ENCODE measurements at places on chromosomes 3 and 15.

DNA sequence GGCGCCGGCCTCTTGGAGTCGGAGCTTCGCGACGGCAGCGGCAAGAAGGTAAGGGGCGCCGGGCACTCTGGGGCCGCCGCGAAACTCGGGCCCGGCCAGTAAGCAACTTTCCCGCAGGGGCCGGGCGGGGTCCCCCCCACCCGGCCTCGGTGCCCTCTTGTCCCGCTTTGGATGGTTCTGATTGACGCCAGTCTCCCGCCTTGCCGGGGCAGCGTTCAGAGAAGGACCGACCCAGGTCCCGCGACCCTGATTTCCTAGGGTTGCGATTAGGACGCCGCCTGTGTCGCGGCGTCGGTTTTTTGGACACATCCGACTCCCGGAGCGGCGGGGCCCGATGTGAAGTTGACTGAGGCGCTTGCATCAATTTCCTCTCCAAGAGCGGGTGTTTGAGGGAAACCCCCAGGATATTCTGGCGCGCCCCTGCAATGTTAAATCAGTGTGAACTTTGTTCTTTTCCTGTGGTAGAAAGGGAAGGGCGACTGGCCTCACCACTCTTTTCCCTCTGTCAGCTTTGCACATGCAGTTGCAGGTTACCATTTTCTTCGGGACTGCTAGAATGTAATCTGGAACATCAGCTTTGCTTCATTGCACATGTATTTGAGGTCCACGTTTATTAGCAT, 755 bp downstream of the PDE8A start:
- no peak for DNase-seq

DNA sequence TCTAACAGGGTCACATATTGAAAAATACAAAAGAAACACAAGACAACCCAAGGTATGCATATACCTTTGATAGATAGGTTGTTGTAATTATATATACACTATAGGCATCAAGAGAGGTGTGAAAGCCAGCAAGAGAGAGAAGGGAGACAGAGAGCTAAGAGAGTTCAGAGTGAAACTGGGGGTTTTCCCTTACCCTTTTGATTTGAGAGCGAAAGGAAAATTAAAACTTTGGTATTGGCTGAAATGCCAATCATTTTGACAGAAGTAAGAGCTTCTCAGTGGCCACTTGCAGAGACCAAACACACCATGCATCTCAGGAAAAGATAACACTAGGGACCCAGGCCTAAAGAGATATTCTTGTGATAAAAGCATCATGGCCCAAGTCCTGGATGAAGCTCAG, 183.6 kb downstream of the SHOX2 start:
- DNase-seq = no peak

DNA sequence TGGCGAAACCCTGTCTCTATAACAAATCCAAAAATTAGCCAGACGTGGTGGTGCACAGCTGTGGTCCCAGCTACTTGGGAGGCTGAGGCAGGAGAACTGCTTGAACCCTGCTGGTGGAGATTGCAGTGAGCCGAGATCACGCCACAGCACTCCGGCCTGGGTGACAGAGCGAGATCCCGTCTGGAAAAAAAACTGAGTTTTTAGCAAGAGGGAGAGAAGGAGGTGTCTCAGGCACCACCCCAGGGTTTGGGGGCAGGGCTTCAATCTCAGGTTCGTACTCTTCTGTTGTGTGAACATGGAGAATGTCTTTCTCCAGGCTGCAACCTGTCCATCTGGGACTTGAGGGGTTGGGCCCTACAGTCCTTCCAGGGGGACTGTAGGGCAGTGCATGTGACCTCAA, 2.7 kb downstream of the CHRNA3 start:
- DNase-seq = no peak

DNA sequence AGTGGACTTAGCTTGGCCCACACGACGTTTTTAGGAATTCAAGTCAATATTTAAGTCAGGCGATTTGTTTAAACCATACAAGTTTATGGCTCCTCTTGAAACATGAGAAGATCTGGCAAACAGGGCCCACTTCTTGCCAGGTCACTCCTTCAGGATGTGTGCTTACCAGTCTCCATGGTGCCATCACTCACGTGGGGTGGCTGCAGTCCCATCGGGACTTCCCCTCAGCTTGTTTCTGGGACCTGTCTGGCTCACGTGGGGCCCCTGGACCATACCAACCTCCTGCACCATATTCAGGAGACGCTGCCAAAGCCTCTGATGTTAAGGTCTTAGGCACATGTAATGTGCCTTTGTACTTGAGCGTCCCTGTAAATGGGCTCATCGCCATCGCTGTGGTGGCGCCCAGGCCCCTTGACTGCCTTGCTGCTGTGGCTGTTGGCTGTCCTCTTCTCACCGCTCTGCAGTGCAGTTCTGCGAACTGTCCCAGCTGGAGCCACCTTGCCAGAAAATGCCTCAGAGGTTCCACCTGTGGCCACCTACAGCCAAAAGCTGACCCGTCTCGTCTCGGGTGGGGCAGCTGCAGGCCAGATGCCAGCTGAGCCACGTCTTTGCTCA, 8.9 kb downstream of the MCM2 start:
- no peak for DNase-seq

GRCh38 chr3:161096771-161097367, 8.3 kb downstream of the B3GALNT1 start:
- DNase-seq = no peak

DNA sequence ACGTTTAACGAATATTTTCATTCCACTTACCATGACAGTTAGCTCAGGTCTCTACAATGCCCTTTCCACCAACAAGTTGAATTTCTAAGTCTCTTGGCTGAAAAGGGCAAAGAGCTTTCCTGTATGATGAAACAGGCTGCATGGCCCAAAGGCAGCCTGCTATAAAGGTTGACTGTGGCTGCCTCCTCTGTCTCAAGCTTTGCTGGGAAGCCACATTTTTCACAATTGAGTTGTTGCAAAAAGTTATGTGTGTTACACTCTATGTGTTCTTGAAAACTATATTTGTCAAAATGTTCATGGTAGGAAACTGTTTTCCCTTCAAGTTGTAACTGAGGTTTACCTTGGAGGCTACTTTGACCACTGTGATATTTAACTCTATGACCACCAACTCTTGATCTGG, 49.5 kb downstream of the DZIP1L start:
- DNase-seq = no peak

DNA sequence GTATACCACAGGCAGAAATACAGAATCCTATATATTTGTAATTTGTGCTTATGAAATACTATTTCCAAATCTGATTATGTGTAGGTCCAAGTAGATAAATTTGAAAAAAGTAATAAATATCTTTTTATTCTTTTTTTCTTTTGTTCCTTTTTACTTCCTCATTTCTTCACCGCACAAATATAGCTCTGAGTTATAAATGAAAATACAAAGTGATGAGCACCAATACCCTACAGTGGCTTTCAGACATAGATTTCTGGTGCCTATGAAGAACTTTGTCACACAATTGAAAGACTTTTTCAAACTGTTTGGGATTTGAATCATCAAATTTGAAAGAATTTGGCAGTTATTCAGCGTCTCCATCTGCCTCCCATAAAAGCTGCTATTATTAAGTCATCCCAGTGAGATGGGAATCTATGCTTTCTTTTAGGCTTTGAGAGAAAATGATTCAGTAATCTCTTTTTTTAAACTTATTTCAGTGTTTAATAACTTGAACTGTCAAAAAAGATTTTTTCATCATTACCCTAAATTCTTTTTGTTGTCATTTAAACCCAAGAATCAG, 363.6 kb upstream of the GOLIM4 start:
- DNase-seq = peak; percentile 2

GRCh38 chr15:59313641-59314332, 58.9 kb downstream of the MYO1E start:
- DNase-seq = peak; percentile 86

GRCh38 chr15:44222478-44222877, 27.4 kb upstream of the FRMD5 start:
- DNase-seq = no peak

GRCh38 chr3:30752970-30753369, 141.5 kb downstream of the GADL1 start:
- no peak for DNase-seq

DNA sequence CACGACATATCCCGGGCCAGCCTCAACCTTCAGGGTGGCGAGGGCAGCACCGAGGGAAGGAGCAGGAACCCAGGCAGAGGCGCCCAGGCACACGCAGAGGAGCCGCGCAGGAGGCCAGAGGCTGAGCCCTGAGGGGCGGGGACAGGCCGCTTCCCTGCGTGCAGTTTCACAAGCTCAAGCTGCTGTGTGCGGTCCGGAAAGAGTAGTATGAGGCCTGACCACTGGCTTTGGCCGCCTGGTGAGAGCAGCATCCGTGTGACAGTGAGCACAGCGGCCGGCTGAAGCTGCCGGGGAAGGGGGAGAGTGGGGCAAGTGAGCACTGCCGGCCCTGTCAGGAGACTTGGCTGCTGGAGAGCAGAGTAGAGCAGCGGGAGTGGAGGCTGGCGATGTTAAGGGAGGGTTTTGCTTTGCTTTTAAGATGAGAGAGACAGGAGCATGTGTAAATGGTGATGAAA, 8.7 kb downstream of the ZDHHC19 start:
- no peak for DNase-seq

- no peak for DNase-seq
Observed at GRCh38 chr3:79928687-79929408, 161.1 kb upstream of the ROBO1 start.

DNA sequence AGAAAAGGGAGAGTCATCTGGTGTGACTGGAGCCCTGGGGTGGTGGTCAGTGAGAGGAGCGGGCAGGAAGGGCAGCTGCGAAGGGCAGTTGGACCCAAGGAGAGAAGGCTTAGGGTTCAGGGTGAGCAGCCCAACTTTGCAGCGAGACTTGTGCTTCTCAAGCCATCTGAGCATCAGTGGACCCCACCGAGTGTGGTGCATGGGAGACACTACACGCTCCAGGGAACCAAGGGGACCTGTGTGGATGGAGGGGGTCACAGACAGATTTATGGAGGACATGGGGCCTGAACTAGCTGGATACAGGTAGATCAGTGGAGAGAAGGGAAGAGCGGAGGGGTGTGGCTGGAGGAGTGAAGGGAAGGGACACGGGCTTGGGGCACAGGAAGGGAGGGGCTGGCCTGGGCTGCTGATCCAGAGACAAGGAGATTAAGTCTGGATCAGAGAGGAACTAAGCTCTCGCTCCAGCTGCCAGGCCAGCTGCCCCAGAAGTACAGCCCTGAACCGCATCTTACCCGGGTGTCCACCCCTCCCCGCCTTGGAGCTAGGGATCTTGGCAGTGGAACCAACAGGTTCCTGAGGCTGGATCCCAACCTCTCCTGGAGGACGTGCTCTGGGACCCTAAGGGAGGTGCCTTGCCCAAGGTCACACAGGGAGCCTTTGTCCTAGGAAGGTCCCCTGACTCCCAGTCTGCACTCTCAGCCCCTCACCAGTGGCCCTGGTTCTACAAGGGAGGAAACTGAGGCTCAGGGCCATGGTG, 120.5 kb downstream of the CORO2B start:
- DNase-seq = peak; percentile 84

DNA sequence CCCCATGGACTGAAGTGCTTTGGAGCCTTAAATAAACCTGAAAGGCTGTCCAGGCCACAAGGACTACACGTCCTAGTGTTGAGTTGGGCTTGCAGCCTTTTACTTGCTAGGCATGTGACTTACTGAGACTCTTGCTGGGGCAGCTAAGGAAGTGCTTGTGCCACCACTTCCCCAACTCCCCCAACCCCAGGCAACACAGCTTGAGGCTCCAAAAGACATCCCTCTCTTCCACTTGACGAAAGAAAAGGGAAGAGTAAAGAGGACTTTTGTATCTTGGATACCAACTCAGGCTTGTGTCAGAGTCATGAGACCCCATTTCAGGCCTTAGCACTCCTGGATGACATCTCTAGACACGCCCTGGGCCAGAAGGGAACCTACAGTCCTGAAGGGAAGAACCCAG, 109.8 kb downstream of the XRN1 start:
- DNase-seq = peak; percentile 8

DNA sequence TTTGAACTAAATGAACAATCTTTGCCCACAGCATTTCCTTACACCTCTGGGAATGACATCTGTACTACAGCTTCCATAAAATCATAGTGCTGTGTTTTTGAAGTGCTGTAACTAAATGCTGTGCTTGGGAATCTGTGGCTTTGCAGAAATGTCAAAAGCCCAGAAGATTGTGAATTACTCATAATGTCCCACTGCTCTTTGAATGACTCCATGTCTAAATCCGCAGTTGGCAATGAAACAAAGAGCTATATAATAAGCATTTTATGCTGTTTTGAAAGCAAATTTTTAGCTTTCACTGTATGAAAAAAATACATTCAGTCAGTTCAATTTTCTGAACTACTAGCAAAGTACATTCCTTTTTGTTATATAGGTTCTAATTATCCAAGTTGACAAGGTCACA, 88.6 kb upstream of the ADAMTS17 start:
- peak; percentile 83 for DNase-seq

GRCh38 chr3:73503781-73504180, 121.0 kb downstream of the PDZRN3 start:
- DNase-seq = no peak

DNA sequence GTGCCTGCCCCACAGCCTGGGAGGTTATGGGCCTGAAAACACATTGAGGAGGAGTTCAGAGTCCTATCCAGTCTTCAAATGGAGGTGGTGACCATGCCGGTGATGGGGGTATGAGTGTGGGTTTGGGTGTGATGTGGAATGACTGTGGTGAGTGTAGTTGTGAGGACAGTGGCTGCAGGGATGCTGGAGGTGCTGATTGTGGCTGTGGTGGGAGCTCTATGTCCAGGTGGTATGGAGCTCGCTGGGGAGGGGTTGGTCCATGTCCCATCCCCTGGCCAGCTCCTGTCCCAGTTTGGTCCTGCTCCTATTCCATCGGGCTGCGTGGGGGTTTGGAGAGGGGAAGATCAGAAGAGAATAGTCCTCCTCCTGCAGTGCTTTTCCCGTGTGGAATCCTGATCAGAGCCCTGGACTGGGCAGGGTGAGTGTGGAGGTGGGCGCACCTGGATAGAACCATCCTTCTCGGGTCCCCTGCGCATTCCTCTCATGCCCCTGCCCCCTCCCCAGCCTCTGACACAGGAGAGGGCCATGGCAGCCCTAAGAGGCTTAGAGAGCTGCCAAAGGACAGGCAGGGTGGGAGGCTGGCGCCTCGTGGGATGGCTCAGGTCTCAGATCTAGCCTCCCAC, 23.0 kb upstream of the GOLGA6C start:
- no peak for DNase-seq

DNA sequence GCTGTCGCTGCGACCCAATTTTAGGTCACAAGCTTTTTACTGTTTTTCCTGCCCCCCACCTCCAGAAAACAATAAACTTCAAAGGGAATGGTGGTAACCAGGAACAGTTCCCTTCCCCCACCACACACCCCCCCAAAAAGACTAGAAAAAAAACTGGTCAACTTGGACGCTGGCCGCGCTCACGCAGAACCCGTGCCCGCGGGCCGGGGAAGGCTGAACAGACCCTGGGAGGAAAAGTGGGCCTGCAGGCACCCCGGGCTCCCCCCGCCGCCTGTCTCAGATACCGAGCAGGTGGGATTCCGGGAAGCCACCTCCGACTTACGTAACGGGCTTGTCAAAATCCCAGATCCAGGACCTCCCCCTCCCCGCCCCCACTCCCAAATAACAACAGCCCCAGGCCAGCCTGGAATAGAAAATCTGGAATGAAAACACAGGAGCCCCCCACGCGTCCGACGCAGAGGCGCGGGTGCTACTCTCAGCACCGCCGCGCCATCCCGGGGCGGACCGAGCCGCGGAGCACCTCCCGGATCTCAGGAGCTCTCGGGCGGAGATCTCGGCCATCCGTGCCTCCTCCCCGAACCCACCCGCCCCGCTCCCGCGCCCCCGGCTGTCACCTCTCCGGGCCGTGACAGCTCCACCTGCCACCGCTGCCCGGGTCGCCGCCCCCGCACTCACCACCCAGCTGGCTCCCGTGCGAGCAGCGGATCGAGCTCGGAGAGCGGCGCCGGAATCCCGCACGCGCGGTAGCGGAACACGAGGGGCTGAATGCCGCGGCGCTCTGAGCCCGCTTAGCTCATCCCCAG, 557 bp downstream of the DENND4A start:
- DNase-seq = peak; percentile 86
